ENCODE measurements at places on chromosomes 16 and 17.

GRCh38 chr17:3956327-3956957 lies 7.8 kb downstream of the ATP2A3 start:
- DNase-seq, result no peak

- DNase-seq, result no peak
Measured at GRCh38 chr16:11655655-11656054, 12.6 kb upstream of the SNN start.

GRCh38 chr17:77173104-77173503 lies 32.3 kb downstream of the SEC14L1 start:
- no peak for DNase-seq

GRCh38 chr17:45123930-45124796 lies 8.2 kb downstream of the PLCD3 start:
- DNase-seq, result no peak

DNA sequence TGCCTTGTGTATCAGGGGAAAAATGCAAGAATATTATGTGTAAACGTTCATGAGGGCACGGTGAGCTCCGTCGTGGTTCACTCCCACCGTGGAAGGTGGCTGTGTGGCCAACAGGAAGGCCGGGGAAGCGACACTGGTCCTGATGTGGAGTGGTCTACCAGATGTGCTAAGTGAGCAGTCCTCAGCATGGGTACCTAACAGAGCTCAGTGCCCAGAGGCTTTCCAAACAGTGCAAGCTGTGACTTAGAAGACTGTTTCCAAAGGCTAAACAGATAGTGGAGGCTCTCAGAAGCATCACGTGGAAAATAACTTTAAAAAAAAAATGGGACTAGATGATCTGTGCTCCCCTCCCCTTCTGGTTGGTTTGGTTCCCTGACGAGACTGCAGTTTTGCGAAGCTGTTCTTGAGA lies 199.3 kb upstream of the CHMP6 start:
- no peak for DNase-seq

DNA sequence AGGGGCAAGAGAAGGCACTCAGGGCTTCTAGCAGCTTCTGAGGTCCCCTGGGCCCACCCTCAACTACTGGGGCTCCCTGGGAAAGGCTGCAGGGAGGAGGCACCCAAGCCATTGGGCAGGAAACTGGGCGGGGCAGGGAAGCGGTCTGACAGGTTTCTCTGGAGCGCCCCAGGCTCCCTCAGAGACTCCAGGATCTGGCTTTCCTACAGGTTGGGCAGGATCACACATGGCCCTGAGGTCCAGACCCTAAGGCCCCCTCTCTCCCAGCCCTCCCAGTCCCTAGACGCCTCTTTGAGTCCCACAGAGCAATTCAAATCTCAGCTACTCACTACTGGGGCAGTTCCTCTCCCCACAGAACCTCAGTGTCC lies 14.3 kb downstream of the JUP start:
- DNase-seq, result no peak

- no peak for DNase-seq
Measured at GRCh38 chr17:74964246-74964761, 8.3 kb downstream of the HID1 start.

DNA sequence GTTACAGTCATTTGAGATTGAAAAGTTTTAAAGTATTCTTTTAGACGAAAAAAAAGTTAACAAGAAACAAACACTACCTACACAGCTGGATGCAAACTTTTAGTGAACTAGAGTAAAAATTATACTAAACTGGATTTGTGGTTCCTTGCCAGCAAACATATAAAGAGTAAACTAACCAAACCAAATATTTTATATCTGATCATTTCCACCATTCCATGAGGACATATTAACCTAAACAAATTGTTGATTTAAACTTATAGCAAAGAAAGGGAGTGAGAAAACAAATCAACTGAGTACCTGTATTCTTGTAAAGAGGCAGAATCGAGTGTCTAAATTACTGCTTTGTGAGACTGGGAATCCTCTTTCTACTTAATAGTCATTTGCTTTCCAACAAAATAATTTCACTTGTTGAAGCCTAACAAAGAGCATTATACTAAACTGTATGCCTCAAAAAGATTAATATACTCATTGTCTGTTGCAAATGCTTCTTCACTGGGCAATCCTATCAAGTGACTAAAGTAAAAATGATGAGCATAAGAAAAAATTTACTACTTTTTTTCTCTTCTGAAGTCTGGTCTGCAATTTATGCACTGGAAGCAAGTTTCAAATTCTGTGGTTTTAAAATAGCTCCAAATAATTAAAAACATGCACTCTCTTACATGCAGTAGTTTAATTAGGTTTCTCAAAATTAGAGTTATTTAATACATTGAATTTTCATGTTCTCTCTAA lies 37.5 kb downstream of the AKAP10 start:
- no peak for DNase-seq

DNA sequence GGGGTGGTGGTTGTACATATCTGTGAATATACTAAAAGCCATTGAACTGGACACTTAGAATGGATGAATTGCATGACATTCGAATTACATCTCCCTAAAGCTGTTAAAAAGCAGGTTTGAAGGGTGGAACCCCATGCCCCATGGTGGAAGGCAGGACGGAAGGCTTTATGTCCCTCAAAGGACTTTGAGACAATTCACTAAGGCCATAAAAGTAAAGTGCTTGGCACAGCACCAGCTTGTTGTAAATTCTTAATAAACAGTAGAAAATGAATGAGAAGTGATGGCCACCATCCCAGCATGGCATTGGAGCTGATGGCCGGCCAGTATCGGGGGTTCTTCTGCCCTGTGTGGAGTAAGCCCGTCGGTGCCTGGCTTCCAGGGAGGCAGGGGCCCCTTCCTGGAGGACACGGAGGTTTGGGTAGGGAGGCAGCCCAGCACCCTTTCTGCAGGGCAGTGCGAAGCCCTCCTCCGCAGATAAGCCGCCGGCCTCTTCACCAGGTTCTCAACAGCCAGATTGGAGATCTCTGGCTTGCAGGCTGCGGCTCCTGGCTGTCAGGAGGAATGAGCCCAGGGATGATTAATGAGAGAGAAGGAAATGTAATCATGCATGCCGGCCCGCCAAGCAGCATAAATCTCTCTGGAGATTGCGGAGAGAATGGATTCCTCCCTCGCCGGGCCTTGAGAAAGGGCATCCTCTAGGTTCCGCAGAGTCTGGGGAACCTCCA lies 346.9 kb downstream of the FOXL1 start:
- DNase-seq, result no peak

GRCh38 chr16:79776243-79776847 lies 175.8 kb upstream of the MAF start:
- DNase-seq, result no peak

All from stimulated activated CD4-positive, alpha-beta T cell treated with anti-CD3 and anti-CD28 coated beads, Interleukin-1b, Interleukin-23, amount 100 ng/mL, for 4 hours (primary cell).